ENCODE measurements at places on chromosomes 2 and 18.

GRCh38 chr2:196515051-196515450, 124.5 kb upstream of the CCDC150 start:
- no peak for DNase-seq

DNA sequence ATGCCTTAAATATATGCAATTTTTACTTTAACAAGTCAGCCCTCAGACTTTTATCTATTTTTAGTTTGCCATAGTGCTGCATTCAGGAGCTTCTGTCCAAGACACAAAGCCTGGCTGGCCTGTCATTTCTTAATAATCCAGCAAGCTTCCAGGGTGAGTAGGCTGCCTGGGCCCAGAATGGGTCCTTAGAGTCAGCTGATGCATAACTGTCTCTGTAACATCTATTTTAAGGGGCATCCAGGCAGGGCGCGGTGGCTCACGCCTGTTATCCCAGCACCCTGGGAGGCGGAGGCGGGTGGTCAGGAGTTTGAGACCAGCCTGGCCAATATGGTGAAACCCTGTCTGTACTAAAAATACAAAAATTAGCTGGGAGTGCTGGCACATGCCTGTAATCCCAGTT, 11.8 kb upstream of the GNLY start:
- no peak for DNase-seq

- DNase-seq, result no peak
Measured at GRCh38 chr18:24662412-24662821, 202.0 kb downstream of the HRH4 start.

DNA sequence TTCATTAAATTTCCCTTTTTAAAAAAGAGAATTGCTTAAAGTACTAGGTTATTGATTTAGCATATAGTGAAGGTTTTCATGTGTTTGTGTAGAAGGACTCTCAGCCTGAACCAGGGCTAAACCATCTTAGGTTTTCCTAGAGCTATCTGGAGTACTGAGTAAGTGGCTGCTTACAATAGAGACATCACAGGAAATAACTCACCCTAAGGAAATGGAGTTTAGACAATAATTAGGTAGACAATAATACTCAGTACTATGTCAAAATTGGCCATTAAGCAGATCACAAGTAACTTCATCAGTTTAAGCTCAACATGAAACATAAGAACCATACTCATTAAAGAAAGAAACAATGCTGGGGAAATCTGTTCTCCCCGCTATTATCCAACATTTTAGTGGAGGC, 240.0 kb downstream of the RND3 start:
- no peak for DNase-seq

DNA sequence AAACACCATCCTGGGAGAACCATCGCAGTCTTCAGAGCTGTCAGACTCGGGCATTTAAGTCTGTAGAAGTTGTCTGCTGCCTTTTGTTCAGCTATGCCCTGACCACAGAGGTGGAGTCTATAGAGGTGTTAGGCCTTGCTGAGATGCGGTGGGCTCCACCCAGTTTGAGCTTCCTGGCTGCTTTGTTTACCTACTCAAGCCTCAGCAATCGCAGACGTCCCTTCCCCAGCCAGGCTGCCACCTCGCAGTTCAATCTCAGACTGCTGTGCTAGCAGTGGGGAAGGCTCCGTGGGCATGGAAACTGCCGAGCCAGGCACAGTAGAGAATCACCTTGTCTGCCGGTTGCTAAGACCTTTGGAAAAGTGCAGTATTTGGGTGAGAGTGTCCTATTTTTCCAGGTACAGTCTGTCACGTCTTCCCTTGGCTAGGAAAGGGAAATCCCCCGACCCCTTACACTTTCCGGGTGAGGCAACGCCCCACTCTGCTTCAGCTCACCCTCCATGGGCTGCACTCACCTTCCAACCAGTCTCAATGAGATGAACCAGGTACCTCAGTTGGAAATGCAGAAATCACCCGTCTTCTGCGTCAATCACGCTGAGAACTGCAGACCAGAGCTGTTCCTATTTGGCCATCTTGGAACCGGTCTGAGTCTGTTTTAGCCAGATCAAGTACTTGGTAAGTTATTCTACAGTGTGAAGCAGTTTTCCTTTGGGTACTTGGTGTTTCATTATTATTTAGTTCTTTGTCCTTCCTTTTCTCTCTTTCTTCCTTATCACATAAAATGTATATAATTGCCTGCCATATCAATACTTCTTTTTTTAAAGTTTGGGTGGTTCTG, 71.5 kb downstream of the CDC42EP3 start:
- DNase-seq, result no peak

GRCh38 chr2:74481961-74482800, 617 bp downstream of the CCDC142 start:
- no peak for DNase-seq

GRCh38 chr2:29139152-29139551, 23.9 kb downstream of the CLIP4 start:
- DNase-seq, result no peak

DNA sequence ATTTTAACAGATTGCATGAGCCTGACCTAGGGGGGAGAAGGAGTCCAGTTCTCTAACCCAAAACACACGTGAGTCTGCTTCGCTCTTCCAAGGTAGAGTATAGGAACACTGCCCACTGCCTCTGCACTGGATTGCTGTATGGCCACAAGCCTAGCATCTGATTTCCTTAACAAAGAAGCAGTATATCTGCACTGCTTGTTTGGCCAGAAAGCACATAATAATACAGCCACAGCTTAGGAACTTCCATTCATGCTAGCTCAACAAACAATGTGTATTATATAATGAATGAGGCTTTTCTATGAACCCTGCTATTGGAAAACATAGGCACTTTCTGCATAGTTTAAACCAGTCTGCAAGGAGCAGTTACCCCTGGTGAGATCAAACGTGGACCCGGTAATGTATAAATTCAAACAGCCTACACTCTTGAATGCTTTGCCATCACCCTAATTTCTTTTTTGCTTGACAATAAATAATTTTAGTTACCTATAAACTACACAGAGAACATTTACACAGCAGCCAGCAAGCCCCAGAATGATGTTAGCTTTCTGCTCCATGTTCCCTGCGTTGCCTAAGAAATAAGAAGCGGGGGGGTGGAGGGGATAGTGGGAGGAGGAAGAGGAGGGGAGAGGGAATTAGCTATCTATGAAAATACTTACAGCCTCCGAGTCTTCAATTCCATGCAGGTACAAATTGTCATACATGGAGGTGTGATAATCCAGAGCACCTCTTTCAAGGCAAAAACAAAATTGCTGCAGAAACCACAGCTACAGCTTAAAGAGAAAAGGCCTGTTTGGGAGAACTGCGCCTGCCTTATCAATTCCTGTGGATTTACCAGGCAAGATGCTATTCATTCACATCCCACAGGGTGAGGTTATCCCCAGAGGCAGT, 125.6 kb downstream of the CACNB4 start:
- peak; percentile 96 for DNase-seq

DNA sequence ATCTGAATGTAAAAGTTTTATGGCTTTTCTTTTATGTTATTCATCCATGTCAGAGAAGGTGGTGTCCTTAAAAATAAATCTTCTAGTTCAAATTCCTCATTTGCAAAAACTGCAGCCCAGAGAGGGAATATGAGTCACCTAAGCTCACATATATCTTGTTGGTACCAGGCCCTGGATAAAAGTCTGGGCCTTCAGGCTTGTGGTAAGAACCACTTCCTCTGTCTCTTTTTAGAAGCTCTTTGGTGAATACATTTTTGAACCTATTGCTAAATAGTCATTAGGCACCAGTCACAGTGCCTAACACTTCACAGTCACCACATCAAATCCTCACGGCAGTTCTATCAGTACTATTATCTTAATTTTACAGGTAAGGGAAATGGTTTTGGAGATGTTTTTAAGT, 199.2 kb downstream of the KCNS3 start:
- no peak for DNase-seq

DNA sequence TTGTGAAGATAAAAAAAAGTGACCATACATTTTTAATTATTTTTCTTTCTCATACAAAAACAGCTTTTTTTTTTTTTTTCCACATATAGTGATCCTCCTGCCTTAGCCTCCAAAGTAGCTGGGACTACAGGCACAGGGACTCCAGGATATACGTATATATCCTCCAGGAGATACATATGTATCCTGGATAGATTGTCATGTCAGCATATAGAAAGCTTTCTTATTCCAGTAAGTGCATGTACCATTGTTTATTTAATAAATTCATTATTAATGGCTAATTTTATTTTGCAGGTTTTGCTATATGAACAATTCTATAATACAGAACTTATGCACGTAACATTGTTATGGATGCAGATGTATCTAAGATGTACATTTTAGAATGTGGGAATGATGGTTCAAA, 138.7 kb downstream of the DOK6 start:
- DNase-seq, result no peak

DNA sequence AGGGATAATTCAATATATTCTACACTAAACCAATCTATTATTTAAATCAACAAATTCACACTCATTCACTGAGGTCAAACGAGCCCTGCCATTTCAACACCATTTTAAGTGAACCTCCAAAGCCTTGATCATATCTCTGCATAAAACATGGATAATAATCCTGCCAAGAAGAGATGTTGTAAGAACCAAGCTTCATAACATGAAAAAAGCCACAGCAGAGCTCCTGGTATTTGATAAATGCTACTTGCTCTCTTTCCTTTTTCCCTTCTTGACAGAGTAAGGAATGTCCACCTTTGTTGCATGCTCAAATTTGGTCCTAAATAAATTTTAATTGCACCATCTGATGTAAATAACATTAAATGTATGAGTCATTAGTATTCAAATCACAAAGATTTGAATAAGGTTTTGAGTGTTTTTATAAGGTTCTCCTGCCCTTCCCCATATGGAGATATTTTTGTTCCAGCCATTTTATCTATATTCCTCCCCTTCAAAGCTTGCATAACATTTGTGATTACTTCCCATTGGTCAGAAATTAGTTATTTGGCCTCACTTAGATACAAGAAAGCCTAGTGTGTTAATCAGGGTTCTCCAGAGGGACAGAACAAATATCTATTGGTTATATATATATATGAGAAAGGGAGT, 318.8 kb downstream of the RND3 start:
- DNase-seq, result no peak

- DNase-seq, result no peak
Measured at GRCh38 chr2:235765181-235765820, 271.5 kb downstream of the AGAP1 start.

DNA sequence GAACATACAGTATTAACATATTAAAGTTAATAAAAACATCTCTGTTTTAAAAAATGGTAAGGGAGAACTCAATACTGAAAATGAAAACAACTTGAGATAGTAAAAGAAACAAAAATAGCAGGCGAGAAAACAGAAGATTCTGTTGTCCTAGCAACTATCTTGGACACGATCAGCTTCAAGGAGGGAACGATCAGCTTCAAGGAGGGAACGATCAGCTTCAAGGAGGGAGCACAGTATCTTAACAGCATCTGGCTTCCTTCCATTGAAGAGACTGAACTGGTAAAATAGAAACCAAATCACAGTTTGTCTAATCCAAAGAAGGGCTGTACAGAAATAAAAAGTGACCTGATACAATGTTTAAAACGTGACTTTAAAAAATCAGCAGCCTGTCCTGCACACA, 51.8 kb downstream of the NDUFA10 start:
- DNase-seq, result no peak

GRCh38 chr18:7032537-7032936, 85.1 kb downstream of the LAMA1 start:
- DNase-seq, result no peak

DNA sequence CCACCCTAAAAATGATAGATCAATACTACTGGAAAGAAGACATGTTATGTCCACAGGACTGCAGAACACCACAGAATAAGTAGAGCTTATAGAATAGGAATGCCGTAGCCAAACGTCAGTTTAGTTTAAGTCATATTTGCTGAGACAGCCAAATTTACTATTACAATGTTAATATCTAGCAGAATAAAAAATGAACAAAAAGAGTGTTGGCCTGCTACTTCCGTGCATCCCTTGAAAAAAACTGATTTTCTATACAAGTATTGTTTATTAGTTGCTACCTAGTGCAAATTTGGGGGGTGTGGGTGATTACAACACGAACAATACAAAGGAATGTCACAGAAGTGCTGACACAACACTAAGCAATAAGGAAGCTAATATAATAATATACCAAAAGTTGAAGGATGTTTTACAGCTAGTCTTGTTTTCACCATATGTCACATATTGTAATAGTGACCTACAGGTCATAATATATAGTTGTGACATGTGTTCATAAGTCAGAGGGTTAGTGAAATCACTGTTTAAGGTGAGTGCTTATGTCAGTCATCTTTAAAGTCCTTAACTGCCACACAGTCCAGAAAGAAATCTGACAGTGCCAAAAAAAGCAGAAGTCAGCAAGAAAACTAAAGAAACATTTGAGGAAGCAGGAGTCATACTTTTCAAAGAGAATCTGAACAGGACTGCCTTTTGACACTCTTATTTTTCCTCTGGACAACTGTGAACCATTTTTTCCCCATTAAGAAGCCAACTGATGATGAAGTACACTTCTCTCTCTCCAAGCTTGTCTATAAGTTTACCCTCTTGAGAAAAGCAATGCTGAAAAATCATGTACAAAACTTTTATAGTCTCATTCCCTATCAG, 376.4 kb downstream of the ZEB2 start:
- DNase-seq, result peak; percentile 75

GRCh38 chr2:231707625-231707926, 749 bp upstream of the PTMA start:
- DNase-seq, result no peak

DNA sequence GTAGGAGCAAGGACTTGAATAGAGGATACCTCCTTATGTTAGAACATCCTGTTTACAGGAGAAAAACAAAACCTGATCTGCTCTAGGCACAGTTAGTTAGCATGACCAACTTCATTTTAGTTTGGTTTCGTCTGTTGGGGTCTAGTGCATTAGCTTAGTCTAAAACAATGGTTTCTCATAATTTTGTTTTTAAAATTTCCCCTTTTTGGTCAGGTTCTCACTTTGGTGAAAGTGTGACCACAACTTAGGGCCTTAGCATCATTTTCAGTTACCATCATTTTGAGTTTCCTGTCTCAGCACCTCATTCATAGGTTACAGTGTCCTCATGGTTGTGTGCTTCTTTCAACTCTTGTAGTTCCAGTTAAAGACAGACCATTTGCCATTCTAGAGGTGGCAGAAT, 1277.0 kb upstream of the SLC39A10 start:
- DNase-seq, result no peak

GRCh38 chr18:9321736-9322135, 12.8 kb upstream of the TWSG1 start:
- DNase-seq, result no peak

- DNase-seq, result no peak
Measured at GRCh38 chr2:113878743-113879142, 11.1 kb upstream of the ACTR3 start.

GRCh38 chr2:74500578-74500946, 1.2 kb upstream of the LBX2 start:
- no peak for DNase-seq

GRCh38 chr2:97963079-97963406, 32.7 kb downstream of the TMEM131 start:
- no peak for DNase-seq

DNA sequence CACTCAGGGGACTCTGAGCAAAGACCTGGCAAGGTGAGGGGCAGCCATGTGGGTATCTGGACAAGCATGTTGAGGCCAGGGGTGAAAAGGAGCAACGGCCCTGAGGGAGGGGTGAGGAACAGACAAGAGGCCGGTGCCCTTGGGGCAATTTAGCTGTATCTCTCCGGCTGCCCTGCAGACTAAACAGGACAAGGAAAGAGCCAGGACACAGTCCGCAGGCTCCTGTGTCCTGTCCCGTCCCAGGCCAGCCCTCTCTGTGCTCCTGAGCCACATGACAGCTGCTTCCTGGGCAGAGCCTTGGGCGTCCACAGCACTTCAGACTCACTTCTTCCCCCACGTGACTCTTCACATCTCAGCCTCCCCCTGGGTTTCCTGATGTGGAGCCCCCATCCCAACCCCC, 206.1 kb downstream of the KLHL29 start:
- DNase-seq, result no peak

GRCh38 chr2:232351686-232352510, 26.7 kb upstream of the ALPP start:
- DNase-seq, result no peak
